ENCODE measurements at places on chromosomes 4 and X. TPM values are rescaled to one million over a fixed set of nuclear protein-coding genes. Genes with fewer than 3 reads are reported as not detected.

CT45A10 gene
- not detected for total RNA-seq

CDX4 gene
- total RNA-seq, result not detected

GLOD5 gene
- not detected for total RNA-seq

IL13RA2 gene
- 20.0 TPM for total RNA-seq

CSAG3 gene
- total RNA-seq, result not detected

BMP3 gene
- not detected for total RNA-seq

GRIA3 gene
- total RNA-seq, result 11.9 TPM

RNF128 gene
- not detected for total RNA-seq

RIPPLY1 gene
- total RNA-seq, result 0.13 TPM

XAGE2 gene
- not detected for total RNA-seq

TLR2 gene
- total RNA-seq, result 0.32 TPM

Measured in articular chondrocyte of knee joint (primary cell).